ENCODE measurements at places on chromosomes 2 and 18.

GRCh38 chr2:119760237-119760955, 674 bp downstream of the PTPN4 start:
- DNase-seq = no peak

DNA sequence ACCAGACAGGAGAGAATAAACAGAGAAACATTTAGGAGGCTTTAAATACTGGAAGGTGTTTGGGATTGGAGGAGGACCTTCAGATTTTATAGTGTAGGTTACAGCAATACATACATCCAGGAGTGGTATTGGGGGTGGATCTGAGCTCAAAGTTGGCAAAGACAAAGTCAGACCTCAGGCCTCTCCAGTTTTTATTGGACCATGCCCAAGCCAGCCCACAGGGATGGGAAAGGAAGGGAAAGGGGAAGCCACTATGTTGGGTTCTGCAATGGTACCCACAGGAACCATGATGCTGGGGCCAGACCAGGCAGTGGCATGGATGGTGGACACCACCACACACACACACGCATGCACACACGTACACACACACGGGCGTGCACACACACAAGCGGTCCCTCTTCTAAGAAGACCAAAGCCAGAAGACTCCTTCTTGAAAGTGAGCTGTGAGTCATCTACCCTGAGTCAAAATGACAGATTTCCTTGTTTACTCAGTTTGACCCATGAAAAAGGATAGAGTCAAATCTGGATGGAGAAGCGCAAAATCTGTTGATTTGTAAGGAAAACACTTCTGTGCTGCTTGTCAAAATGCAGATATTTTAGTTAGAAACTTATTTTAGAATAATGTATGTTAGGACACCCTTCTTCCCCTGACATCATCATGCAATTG, 87.9 kb downstream of the TRABD2A start:
- no peak for DNase-seq

DNA sequence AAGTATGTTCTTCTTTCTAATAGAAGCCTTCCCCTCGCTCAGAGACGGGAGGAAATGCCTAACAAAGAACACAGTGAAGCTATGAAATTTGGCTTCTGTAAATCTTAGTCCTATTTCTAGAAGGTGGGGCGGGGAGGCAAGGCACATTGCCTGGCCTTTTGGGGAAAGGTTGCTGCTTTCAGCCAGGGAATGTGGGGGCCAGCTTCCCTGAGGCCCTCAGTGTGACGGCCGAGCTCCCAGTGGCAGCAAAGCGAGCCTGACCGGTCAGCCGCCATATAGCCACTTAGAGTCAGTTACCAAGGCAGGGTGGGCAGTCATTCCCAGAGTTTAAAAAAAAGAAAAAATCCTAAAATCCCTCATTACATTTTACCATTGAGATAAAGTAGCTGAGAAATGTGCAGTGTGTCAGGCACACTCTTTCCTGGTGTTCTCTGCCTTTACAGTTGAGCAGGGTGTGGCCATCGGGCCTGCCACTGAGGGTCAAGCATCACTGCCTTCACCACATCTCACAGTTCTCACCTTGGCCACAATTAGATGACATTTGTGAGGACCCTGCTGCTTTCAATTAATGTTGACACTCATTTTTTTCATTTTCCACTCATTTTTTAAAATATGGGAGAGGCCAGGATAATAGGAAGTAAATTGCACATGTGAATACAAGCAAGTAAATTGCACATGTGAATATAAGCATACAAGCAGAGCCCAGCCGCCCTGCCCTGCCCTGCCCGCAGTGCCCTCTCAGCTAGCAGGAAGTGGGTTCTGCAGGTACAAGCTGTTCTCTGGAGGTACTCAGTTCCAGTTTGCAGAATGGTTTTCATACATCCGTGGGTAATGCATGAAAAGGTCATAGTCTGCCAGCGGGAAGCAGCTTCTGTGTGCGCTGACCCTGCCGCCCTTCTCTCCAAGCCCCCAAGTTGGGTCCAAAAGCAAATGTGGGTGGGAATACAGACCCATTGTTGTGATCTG, 76.9 kb downstream of the WDSUB1 start:
- DNase-seq = no peak

GRCh38 chr2:149049142-149049541, 10.6 kb downstream of the LYPD6B start:
- DNase-seq = no peak

GRCh38 chr2:43841949-43842865, 3.4 kb downstream of the ABCG8 start:
- DNase-seq = no peak

- DNase-seq = no peak
Measured at GRCh38 chr18:34330308-34330707, 105.6 kb upstream of the NOL4 start.

DNA sequence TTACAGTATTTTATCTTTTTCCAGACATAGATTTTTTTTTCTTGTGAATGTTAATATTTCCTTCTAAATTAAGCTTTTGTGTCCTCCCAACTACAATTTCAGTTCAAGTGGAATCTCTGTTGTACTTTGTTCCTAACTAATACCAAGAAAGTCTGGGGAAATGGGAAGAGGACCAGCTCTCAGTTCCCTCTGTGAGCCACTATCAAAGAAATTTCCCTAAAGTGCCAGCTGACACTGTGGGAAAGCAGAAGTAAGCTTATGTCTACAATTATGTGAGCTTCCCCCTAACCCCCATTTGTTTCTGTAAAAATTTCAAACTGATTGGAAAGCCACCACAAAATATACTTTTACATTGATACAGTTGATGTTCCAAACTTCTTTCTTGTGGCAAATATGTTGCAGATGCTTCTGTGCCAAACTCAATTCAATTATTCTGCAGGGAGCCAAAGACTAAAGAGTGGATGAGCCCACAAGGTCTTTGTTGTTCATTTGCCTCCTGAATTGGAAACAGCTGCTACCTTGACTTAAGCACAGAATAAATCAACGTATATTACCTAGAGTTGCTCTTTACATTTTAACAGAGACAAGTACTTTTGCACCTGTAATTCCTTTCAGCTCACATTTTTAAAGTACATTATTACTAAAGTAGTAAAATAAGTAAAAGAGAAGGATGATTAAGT, 306.6 kb downstream of the PTH2R start:
- DNase-seq = no peak

GRCh38 chr2:212640428-212640827, 101.8 kb upstream of the ERBB4 start:
- DNase-seq = no peak

DNA sequence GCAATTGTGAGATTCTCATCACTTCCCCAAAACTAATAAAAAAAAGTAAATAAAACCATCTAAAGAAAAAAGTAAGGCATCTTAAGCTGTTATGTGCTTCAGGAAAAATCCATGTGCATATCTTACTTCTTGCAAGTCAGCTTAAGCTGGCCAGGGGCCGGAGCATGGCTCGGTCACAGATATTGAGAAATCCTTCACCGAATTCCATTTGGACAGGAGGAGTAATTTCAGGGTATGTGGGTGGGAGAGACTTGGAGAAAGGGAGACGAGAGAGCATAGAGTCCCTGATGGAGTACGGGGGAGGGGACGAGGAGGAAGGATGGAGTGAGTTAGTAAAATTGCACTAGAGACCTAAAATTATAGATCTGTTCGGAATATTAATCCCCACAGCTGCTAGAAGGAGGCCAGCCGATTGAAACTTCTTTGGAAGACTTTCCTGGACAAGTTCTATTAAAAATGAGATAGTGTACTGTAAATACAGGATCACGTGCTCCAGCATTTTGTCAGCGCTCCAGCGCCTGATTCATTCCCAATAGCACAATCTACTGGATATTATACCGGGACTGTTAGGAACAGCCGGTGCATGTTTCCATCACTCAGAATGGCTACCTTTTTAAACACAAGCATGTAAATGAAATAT, 438.5 kb downstream of the ZNF516 start:
- no peak for DNase-seq

DNA sequence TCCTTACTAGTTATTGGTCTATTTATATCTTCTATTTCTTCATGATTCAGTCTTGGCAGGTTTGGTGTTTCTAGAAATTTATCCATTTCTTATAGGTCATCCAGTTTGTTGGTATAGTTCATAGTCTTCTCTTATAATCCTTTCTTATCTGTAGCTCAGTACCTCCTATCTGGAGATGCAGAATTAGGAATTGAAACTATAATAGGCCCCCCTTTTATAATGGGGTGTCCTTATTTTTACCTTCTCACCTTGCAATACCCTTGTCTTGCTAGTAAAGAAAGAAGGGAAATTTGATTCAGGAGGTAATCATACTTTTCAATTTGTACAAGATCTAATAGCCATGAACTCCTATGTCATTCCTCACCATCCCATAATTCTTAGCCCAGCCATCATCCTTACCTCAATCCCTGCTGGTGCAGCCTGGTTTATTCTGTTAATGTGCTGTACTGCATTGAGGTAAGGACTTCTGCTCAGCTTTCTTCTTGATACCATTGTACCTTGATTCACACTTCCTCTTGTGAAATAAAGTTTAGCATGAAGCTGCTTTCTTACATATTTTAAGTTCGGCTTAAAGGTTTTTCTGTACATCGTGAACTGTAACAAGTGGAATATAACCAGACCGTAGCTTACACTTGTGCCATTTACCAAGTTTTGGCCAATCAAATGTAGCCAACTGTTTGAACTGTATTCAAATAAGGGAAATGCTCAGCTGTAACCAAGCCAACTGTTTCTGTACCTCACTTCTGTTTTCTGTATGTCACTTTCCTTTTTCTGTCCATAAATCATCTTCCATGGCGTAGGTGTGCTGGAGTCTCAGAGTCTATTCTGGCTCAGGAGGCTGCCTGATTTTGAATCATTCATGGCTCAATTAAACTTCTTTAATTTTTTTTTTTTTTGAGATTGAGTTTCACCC, 40.1 kb upstream of the PTH2R start:
- no peak for DNase-seq

DNA sequence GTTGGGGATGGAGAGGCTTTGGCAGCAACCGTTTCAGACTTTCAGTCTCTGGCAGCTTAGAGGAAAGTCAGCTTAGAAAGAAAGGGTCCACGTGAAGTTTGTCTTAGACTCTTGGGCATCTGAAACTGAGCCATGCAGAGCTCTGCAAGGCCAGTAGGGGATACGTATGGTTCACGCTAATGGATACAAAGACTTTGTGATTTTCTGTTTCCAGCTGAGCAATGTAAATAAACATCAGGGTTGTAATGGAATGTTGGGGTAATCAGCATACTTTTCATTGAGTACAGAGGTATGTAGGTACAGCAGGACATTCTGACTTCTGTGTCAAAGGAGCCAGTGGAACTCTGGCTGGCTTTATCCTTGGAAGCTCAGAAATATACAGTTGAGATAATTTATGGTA, 31.0 kb downstream of the RALB start:
- no peak for DNase-seq

DNA sequence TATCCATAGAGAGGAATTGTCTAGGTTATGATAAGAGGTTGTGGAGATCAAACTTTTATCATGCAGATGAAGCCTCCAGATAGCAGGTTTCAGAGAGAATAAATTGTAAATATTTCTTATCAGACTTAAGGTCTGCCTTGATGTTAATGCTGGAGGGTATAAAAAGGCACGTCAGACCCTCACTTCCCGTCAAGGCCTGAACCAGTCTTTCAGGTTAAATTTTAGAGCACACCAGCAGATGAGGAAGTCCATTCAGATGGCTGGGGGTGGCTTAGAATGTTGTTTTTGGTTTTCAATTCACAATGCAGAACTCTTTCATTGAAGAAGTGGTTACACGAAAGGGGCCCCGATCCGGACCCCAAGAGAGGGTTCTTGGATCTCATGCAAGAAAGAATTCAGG, 144.4 kb upstream of the FBXO11 start:
- no peak for DNase-seq

DNA sequence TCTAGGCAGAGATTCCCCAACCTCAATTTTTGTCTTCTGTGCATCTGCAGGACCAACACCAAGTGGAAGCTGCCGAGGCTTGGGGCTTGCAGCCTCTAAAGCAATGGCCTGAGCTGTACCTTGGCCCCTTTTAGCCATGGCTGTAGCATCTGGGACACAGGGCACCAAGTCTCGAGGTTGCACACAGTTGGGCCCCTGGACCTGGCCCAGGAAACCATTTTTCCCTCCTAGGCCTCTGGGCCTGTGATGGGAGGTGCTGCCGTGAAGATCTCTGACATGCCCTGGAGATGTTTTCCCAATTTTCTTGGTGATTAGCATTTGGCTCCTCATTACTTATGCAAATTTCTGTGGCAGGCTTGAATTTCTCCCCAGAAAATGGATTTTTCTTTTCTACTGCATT, 105.7 kb upstream of the LDAH start:
- no peak for DNase-seq

GRCh38 chr2:68282811-68283418, 30.6 kb upstream of the PPP3R1 start:
- DNase-seq = peak; percentile 53

- DNase-seq = no peak
Measured at GRCh38 chr2:41966920-41967319, 80.9 kb upstream of the PKDCC start.

DNA sequence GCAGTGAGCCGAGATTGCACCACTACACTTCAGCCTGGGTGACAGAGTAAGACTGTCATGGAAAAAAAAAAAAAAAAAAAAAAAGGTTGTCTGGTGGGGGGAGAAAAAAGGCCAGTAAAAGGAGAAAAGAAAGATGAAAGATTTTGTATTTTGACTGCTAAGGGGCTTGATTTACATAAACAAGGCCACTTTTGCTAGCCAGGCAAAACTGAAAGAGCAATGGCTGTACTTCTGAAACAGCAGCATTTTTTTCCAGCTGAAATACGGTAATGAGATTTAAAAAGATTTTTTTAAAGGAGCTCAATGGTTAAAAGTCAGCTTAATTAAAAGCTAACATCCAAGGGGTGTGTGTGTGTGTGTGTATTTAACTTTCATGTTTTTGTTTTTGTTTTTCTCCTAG, 11.3 kb upstream of the OXER1 start:
- no peak for DNase-seq

DNA sequence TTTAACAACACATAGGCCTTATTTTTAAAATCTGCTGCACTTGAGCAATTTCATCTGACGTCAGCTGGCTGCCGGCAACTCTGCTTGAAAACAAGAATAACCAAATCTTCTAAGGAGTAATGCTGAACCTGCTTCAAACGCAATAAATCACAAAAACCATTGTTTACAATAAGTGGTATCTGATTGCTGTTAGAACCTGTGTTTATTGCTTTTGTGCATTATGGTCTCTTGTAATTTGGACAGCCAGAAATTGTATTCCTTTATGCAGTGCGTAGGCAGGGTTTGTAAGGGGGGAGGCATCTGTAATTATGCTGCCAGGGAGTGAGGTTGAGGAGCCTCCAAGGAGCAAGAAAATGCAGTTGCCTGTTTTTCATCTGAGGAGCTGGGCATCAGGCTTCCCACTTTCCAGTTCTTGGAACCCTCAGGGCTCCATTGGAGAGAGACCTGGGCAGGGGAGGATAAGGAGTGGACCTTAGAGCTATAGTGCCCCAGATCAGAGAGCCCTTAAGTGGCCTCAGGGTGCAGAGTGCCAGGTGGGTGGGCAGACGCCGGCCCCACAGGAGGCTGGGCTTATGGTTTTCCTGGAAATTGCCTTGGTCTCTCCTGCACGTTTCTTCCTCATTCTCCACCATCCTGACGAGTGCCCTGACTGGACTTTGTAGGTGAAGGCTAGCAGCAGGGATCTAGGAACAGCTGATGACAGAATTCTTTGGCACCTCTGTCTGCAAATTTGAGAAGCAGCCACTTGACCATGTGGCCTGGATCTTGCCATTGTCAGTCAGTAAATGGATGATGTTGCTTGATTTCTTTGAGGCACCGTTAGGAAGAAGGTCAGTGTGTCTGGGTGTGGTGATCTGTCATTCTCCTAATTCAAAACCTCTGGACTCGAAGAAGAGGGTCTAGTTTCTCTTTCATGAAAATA, 129.2 kb downstream of the KLHL29 start:
- DNase-seq = no peak

GRCh38 chr2:109177635-109178034, 48.6 kb downstream of the SH3RF3 start:
- DNase-seq = no peak
